ENCODE measurements at places on chromosomes 16 and 17.

DNA sequence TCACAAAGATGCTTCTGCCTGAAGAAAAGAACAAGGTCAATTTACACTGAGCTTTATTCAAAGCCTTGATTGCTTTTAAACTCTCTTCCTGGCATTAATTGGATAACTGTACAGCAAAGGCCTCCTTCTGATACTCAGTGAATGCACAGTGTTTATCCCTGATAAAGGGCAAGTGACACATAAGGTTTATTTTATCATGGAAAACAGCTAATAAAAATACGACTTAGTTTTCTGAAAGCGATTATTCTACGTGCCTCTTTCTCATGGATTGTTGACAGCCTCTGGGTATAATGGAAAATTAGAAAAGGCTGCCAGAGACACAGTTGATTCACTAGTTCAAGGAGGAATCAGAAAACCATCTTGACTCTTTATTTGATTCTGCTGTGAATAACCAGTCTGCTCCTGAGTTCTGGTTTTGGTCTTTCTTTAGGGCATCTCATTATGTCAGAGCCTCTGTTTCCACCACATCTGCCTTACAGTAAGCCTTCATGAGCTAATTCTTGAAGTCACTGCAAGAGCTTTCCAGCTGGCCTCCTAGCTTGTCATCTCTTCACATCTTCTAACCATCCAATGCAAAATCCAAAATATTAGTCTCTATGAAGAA, 212.9 kb downstream of the CNTNAP4 start:
- DNase-seq: no peak

- DNase-seq: no peak
Measured at GRCh38 chr17:61309362-61310256, 90.0 kb upstream of the TBX2 start.

GRCh38 chr17:67685351-67685750, 32.4 kb upstream of the NOL11 start:
- no peak for DNase-seq

DNA sequence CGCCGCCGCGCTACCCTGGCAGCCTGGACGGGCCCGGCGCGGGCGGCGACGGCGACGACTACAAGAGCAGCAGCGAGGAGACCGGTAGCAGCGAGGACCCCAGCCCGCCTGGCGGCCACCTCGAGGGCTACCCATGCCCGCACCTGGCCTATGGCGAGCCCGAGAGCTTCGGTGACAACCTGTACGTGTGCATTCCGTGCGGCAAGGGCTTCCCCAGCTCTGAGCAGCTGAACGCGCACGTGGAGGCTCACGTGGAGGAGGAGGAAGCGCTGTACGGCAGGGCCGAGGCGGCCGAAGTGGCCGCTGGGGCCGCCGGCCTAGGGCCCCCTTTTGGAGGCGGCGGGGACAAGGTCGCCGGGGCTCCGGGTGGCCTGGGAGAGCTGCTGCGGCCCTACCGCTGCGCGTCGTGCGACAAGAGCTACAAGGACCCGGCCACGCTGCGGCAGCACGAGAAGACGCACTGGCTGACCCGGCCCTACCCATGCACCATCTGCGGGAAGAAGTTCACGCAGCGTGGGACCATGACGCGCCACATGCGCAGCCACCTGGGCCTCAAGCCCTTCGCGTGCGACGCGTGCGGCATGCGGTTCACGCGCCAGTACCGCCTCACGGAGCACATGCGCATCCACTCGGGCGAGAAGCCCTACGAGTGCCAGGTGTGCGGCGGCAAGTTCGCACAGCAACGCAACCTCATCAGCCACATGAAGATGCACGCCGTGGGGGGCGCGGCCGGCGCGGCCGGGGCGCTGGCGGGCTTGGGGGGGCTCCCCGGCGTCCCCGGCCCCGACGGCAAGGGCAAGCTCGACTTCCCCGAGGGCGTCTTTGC, 3.1 kb downstream of the HIC1 start:
- no peak for DNase-seq

- DNase-seq: no peak
Measured at GRCh38 chr17:39281806-39282205, 56.1 kb upstream of the STAC2 start.

GRCh38 chr17:76641501-76641900, 2.1 kb downstream of the ST6GALNAC1 start:
- no peak for DNase-seq

GRCh38 chr17:41906465-41907184, 12.1 kb downstream of the ACLY start:
- DNase-seq: no peak

- no peak for DNase-seq
Measured at GRCh38 chr17:27368980-27369379, 75.1 kb downstream of the WSB1 start.

DNA sequence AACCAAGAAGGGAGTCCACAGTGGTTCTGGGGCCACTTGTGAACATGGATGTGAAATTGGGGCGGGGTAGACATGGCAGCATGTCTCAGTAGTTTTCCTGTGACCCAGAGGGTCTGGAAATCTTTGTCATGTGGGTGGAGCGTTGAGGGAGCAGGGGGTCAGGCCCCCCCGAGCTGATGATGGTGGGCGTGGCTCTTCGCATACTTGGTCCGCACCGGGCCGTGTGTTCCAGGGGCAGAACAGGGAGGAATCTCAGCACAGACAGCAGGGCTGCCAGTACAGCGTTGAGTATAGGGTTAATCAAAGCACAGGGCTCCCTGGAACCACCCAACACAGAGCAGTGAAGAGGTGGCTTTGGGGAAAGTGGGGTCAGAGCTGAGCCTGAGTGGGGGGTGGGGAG, 267.5 kb downstream of the SEC14L1 start:
- DNase-seq: no peak

- DNase-seq: no peak
Measured at GRCh38 chr16:3025032-3026002, 1.5 kb downstream of the THOC6 start.

- DNase-seq: no peak
Measured at GRCh38 chr17:29760279-29761039, 137.7 kb upstream of the CORO6 start.

GRCh38 chr16:82328881-82329469, 159.0 kb upstream of the MPHOSPH6 start:
- no peak for DNase-seq

DNA sequence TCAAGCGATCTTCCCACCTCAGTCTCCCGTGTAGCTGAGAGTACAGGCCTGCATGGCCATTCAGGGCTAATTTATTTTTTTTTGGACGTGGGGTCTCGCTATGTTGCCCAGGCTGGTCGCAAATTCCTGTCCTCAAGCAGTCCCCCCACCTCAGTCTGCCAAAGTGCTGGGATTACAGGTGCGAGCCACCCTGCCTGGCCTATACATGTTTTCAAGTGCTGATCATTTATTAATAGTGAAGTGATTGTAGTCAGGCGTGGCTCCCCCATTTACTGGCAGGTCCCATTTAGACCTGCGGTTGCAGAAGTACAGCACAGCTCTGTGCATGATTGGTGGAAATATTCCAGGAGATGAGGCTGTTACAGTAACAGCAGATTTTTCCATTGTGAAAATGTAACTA, 8.4 kb downstream of the FOXK2 start:
- DNase-seq: no peak

Data from endothelial cell (in vitro differentiated cells).